ENCODE measurements at places on chromosomes 6 and 20.
A peak's percentile ranks its signal among the peaks of the same experiment; 100 is the strongest.

- peak; percentile 90 for DNase-seq
These were observed 29.0 kb upstream of the GTSF1L start for GRCh38 chr20:43755851-43756250.

DNA sequence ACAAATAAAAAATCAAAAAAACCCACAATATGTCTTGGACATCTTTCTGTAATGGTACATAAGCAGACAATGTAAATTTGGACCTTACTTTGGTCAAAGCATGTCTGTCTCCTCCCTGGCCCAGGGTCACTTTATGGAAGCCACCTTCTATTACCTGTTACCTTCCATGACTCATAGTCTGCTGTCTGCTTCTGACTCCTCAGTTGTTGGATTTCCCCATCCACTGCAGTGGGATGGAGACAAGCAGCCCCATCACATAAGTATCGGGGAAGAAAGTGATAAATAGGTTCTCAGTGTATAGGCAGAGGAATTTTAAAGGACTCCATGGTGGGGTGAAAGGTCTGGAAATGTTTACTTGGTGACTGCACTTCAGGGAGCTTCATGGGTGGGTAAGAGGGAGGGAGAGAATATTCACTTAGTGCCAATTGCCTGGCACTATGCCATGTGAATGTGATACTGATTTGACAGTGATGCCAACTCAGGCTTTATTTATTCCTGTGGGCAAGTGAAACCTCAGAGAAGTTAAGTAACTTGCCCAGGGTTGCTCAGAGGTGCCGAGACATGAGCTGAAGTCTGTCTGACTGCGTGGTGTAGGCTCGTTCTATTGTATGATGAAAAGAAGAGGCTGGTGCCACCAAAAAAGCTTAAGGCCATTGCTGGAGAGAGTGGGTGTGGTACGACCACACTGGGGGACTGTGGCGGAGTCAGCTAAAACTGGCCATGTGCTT, 175.6 kb upstream of the RNF24 start:
- DNase-seq = no peak

- DNase-seq = no peak
These were observed 443.9 kb upstream of the CDH4 start for GRCh38 chr20:60808003-60808672.

DNA sequence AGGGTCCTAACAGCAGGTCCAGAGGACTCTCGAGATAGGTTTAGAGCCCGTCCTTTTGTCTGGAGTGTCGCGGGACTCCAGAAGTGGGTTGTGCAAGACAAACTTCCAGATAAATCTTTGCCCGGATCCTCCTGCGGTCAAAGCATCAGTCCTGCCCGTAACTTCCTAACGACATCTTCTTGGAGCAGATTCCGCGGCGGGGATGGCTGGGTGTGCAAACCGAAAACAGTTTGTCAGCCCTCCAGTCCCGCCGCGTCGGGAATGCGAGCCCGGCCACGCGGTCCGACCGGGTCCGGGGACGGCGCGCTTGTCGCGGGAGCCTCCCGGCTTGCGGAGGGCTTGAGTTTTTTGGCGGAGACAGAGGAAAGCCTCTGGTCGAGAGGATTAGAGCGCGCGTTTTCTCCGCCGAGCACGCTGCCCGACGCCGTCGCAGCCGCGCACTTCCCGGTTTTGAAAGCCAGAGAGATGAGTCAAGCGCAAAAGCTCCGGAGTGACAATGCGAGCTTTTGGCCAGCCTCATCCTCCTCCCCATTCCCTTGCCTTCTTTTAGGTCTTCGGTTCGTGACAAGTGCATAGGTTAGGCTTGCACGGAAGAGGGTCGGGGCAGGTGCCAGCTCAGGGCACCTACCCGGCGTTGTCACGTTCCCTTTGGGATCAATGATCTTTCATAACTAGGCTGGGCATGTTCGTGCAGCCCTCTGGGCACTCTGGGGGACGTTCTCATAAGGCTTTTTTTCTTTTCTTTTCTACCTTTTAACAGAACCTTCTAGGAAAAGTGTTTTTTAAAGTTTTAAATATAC, 91.3 kb upstream of the PRDM1 start:
- peak; percentile 85 for DNase-seq

DNA sequence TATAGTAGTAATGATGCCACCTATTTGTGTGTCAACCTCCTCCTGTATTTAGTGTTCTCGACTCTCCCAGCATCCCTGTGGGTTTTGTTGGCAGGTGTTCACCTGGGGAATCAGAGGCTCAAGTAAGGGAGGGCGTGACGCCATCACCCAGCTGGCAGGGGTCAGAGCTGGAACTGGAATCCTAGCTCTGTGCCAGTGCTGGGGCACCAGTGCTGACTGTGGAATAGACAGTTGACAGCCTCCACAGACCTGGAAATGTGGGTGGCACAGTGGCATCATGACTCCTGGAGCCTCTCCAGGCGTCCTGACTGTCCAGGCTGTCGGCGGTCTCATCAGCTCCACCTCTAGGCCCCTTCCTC, 102.8 kb downstream of the SYCP2 start:
- DNase-seq = no peak

GRCh38 chr20:35216541-35216940, 9.9 kb upstream of the MMP24 start:
- DNase-seq = peak; percentile 42

DNA sequence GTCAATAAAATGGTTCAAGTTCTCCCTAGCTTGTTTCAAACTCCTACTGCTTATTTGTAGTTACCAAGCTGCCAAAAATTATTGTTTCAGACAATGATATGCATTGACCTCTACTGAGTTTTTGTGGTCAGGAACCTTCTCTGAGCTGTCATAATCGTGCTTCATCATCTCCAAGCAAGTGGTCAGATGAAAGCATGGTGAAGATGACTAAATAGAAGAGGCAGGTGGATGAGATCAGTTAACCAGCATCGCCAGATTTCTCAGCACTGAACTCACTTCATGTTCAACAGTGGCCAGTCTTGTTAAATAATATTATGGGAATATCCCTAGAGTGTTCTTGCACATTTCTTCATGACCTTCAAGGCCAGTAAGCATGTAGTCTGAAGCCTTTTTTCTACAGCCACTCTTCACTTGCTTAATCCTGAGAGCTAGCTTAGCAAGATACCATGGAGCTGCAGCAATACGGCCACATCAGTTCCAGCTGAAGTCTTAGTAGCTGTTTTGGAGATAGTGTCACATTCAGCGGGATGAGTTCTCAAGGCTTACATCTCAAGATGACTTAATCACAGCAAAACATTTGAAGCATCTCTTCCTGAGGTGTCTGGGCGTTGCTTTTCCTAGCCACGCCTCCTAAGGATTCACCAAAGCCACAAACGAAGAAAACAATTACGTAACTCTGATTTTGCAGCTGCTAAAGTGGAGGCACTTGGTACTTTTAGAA, 101.6 kb upstream of the TMEM30A start:
- peak; percentile 60 for DNase-seq

- DNase-seq = peak; percentile 86
These were observed 15.3 kb downstream of the ECHDC1 start for GRCh38 chr6:127328043-127328609.

GRCh38 chr6:40295251-40295950, 291.8 kb downstream of the LRFN2 start:
- DNase-seq = peak; percentile 25

GRCh38 chr6:23277521-23278179, 708.3 kb downstream of the HDGFL1 start:
- DNase-seq = no peak

- no peak for DNase-seq
These were observed 25.1 kb downstream of the ZNFX1 start for GRCh38 chr20:49252556-49253350.

DNA sequence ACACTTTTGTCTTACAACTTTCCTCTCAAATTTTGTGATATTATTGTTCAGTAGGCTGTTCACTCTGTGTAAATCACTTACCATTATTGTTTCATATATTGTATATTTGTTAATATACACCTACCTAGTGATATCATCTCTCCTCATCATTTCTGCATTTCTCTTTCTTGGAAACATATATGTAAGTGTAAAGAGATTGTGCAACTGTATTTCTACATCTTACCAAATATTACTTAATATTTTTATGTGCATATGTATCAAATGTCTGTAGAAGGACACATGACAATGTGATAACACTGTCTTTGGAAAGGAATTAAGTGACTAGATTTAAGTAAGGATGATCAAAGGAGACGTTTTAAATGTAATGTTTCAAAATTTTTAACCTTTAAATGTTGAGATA, 30.2 kb downstream of the ZNF322 start:
- DNase-seq = no peak

- peak; percentile 84 for DNase-seq
These were observed 16.9 kb upstream of the IL17F start for GRCh38 chr6:52261229-52261628.

DNA sequence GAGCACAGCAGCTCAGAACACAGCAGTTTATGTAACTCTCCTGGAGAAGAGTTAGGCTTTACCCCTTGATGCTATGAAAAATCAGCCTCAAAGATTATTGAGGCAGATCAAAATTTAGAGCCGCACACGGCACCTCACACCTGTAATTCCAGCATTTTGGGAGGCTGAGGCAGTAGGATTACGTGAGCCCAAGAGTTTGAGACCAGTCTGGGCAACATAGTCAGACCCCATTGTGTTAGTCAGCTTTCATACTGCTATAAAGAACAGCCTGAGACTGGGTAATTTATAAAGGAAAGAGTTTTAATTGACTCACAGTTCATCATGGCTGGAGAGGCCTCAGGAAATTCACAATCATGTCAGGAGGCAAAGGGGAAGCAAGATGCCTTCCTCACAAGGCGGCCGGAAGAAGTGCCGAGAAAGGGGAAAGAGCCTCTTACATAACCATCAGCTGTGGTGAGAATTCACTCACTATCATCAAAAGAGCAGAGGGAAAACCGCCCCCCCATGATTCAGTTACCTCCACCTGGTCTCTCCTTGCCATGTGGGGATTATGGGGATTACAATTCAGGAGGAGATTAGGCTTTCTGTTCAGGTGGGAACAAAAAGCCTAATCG, 87.7 kb downstream of the SGK1 start:
- DNase-seq = no peak

- no peak for DNase-seq
These were observed 3.2 kb downstream of the PSMG4 start for GRCh38 chr6:3261921-3262320.

- DNase-seq = peak; percentile 95
These were observed 326.7 kb upstream of the NOX3 start for GRCh38 chr6:155782320-155782731.

DNA sequence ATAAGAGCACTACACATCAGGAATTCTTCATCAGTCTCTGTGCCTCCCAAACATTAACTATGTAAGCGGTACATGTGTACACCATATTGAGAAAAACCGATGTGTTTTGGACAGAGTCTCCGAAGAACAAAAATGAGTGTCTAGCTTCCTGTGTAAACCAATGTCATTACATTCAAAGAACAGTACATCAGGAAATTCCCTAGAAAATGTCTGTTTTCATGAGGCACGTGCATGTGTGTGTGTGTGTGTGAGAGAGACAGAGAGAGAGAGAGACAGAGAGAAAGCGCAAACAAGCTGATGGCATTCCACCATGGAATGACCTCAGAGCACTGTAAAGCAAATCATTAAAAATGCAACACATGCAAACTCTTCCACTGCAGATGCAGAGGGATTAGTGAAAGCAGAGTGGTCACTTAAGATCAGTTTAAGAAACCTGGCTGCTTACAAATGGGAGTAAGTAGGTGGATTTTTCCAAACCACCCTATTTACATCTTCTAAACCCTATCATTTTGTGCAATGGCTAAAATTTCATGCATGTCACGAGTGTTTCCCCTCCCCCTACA, 133.9 kb downstream of the HIVEP2 start:
- peak; percentile 77 for DNase-seq

- DNase-seq = no peak
These were observed 516.0 kb downstream of the BTBD3 start for GRCh38 chr20:12433724-12434123.

GRCh38 chr20:19277381-19277780, 64.9 kb downstream of the SLC24A3 start:
- no peak for DNase-seq

DNA sequence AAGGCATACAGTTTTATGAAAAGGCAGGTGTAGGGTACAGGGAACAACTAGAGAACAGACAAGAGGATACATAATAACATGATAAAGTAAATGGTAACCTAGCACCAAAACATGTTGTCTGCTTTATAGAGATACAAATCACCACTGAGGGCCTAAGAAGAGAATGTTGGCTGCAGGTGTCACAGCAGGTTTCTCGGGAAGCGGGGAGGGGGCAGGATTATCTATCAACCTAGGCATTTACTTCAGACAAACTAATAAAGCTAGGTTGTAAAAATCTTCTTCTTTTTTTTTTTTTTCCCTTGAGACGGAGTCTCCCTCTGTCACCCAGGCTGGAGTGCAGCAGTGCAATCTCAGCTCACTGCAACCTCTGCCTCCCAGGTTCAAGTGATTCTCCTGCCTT, 22.7 kb downstream of the PIM1 start:
- no peak for DNase-seq

- no peak for DNase-seq
These were observed 520.2 kb downstream of the EYS start for GRCh38 chr6:65186826-65187225.

DNA sequence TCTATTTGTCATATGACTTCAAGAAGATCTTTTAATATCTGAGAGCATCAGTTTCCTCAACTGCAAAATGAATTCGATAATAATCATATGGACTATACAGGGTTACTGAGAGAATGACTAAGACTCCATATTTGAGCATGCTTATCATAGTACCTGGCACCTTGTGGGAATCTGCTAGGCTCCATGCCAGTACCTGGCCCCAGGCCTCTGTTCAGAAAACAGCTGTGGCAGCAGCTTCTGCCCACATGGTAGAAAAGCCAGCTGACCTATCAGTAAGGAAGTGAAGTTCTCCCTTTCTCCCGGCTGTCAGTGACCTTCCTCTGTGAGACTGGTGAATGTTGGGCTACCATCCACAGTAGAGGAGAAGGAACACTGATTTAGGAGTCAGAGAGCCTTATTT, 574.9 kb upstream of the CHD6 start:
- DNase-seq = no peak

GRCh38 chr6:107125771-107126170, 10.5 kb upstream of the BEND3 start:
- no peak for DNase-seq

DNA sequence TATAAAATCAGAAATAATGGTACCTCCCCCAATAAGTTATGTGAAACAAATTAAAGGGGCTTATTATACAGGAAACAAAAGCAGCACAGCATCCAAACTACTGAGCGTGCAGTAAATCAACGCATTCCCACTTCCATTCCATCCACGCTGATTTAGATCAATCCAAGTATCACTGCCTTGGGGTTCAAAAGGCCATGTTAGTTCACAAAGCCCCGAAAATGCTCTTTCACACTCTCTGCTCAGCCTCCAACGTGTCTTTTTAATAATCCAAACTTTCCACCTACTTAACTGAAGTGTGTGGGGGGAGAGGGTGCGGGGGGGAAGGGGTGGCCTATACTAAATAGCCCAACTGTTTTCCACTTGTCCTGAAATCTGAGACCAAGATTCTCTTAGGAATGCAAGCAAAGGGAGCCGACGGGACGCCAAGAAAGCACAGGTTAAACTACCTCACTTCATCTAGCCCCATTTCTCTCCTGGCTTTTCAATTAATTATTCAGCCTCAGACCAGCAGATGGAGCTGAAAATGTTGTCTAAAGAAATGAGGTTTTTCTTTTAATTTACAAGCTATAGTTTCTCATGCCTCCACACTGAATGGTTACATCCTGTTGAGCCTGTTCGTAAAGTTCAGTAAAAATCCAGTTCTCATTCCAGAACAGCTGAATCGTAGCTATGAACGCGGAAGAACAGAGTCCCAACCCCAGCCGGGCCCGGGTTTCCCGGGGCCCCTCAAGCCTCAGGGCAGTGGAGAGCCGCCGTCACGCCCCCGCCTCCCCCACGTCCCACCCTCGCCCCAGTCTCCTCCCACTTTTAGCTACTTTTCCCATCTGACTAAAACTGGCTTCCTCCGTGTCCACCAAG, 1.0 kb upstream of the NXT1 start:
- DNase-seq = peak; percentile 76

Data from fibroblast of skin of right biceps (primary cell).